Brain pericyte (primary cell): ENCODE measurements at places on chromosomes 7 and 10.

- no peak for DNase-seq
Measured at GRCh38 chr7:151599401-151600227, 79.9 kb upstream of the RHEB start.

GRCh38 chr7:140062118-140062527, 628 bp downstream of the PARP12 start:
- DNase-seq: no peak

DNA sequence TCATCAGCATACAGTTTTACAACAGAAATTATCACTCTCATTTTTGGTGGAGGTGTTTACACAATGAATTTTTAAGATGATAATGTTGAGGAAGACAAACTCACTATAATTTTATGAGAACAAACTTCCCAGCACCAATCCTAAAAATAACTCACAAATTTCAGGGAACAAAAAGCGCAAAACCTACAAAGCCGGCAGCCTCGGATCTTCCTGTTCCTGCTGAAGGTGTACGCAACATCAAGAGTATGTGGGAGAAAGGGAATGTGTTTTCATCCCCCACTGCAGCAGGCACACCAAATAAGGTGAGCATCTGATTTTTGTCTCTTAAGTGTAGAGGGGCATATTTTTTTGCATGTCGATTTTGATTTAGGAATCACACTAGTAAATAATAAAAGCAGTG, 26.5 kb upstream of the AGBL3 start:
- no peak for DNase-seq

GRCh38 chr7:99102809-99103690, 40.9 kb downstream of the SMURF1 start:
- DNase-seq: no peak

DNA sequence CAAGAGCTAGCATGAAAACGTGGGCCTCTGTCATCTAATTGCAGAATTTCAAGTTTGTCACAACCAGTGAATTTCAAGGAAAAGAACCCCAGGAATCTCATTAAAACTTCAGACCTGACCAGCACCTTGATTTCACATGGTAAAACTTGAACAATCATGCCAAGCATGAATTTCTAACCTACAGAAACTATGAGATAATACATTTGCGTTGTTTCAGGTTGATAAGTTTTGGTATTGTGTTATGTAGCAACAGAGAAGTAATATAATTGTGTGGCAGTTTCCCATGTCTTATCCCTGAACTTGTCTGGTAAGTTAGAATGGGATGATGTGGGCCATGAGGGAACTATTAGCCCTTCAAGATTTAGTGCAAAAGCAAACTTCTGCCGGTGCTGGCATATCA, 530.1 kb downstream of the ANKRD7 start:
- no peak for DNase-seq

DNA sequence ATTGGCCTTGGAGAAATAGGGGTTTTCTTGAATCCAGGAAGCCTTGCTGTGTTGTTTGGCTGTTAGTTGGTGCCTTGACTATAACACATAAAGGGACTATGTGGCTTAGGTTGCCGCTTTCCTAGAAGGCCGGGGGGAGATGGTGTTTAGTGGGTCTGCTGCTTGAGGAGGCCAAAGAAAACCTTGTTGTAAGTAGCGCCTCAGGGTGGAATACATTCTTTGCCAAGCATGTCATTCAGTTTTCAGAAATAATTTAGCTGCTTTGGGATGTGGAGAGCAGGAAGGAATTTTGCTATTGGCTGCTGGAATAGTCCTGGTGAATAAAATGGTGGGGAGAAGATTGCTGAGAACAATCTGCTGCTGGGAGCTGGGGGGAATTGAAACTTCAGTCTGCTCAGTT, 132.9 kb upstream of the WNT16 start:
- no peak for DNase-seq

- DNase-seq: no peak
Measured at GRCh38 chr10:15140698-15141097, 27.8 kb downstream of the NMT2 start.
